ENCODE measurements at places on chromosomes 3 and 15.

DNA sequence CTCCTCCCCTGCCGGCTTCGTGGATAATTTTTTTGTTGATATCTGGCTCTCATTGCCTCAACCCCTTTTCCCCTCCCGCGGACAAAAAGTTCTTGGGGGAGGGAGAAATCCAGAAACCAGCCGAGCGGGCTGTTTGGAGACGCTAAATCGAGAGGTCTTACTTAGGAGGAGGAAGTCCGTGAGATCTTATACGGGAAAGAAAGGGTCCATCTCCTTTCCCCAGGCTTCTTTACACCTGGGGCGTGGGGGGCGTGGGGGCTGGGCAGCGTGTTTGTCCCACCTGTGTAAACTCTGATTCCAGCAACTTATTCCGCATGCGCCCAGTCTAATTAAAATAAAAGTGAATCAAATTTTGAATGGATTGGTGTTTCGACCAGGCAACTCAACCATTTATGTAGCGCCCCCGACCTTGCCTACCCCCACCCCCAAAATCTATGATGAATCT, 364 bp upstream of the CADPS start:
- no peak for DNase-seq

- DNase-seq, result no peak
These were observed 38.7 kb downstream of the CCR4 start for GRCh38 chr3:32990116-32990515.

GRCh38 chr3:16311960-16312451, 47.0 kb downstream of the OXNAD1 start:
- DNase-seq, result peak; percentile 24

- DNase-seq, result no peak
These were observed 354.4 kb downstream of the ERC2 start for GRCh38 chr3:56113908-56114307.

GRCh38 chr3:29695643-29696198, 414.9 kb downstream of the RBMS3 start:
- no peak for DNase-seq

DNA sequence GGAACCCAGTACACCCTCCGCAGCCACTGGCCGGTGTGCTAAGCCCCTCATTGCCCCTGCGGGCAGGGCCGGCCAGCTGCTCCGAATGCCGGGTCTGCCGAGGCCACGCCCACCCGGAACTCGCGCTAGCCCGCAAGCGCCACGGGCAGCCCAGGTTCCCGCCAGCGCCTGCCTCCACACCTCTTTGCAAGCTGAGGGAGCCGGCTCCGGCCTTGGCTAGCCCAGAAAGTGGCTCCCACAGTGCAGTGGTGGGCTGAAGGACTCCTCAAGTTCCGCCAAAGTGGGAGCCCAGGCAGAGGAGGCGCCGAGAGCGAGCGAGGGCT, 81.4 kb upstream of the BCHE start:
- DNase-seq, result no peak

DNA sequence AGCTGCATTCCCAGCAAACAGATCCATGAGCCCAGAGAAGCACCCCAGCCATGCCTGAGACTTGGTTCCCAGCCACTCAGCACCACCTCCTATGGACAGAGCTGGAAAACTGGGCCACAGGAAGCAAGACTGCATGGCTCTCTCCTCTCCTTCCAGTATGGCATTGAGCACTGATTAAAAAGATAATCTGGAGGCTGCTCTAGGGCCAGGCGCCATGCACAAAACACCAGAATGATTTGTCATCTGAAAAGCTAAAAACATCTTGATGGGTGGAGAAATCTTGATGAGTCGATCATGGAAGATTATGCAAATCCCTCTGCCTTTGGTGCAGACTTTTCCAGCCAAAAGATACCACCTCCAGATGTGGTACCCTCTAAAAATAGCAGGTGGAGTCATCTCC, 62.7 kb upstream of the MRPS22 start:
- no peak for DNase-seq

- no peak for DNase-seq
These were observed 163.9 kb downstream of the SMAD6 start for GRCh38 chr15:66865622-66866611.

GRCh38 chr3:126424039-126424717, 29.5 kb downstream of the CFAP100 start:
- no peak for DNase-seq

DNA sequence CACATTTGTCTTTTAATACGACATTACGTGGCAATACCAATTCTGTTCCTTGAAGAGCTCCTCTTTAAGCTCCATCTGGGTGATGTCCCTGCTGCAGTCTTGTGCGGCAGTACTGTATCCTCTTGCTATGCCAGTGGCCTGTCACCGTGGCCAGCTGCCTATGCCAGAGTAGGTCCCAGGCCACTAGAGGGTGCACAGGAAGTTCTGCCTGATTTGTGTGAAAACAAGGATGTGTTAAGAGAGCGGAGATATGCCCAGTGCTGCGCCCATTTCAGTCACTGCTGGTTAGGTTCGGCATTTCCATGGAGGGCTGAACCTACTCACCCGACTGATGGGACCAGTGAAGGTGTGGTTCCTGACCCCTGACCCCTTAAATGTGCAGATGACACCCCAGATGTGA, 25.2 kb downstream of the NIPA1 start:
- DNase-seq, result no peak

DNA sequence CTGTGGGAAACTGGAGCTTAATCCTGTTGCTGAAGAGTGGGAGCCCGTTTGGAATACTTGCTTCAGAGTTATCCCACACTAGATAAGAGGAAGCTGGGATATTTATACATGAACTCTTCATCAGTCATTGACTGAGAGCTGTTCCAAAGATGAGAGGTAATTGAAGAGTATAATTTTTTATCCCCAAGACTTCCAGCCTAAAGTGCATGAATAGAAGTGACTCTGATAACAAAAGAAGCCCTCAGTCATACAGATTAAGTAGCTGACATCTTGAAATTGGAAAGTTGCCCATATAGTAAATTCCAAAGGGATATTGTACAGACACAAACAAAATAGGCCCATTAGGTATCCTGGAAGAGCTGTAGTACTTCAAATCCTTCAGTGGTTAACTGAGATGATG, 268.0 kb downstream of the EPHA3 start:
- DNase-seq, result no peak

GRCh38 chr15:93894438-93895036, 336.8 kb upstream of the MCTP2 start:
- no peak for DNase-seq

DNA sequence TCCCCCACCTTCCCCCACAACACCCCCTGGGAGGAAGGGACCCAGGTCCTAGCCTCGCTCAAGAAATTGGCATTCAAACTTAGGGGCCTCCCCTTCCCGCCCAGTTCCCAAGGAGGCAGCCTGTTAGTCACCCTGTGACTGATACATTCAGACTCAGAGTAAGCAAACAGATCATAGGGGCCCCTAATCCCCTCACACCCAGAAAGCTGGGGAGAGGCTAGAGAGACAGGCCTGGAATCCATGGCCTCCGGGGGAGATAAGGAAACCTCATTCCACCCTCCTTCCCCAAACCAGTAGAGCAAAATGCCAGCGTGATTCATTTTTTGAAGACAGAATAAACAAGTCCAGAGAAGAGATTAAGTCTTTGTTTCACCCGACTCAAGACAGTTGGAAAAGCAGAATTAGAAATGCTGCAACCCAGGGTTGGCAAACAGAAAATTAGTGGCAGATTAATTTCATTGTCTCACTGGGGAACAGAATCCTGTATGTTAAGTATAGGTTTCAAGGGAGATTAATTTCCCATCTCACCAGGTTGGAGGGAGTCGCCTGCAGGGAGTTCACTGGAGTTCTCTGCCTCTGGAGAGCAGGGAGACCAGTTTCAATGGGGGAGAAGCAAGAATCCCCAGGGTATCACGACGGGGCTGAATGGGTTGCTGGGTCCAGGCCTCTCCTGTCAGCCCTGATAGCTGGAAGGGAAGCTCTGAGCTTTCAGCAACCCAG, 268.3 kb downstream of the UACA start:
- no peak for DNase-seq

DNA sequence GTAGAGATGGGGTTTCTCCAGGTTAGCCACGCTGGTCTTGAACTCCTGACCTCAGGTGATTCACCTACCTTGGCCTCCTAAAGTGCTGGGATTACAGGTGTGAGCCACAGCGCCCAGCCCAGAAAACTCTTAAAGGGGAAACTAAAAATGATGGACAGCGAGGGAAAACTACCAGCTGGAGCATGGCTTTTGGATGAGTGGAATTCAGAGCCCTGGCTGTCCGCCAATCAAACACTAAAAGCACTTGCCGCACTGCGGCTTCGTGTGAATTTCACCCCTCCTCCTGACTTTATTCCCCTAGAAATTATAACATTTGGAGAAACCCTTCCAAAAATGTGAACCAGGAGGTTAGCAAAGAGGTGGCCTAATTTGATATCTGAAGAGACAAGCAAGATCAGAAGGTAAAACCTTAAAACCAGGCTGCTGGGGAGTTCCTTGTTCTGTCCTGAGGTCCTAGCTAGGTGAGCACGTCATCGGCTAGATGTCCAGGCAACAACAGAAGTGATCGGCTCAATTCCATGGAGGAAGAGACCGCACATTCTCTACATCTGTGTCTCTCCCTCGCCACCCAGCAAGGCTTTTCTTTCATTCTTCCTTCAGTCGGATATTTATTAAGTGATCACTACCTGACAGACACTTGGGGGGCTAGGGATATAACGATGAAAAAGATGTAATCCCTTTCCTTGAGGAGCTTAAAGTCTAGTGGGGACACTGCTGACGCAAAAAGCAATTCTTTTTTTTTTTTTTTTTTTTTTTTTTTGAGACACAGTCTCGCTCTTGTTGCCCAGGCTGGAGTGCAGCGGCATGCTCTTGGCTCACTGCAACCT, 1.7 kb downstream of the TM4SF19 start:
- DNase-seq, result no peak

Measured in T-helper 17 cell (primary cell).